H9 (cell line): ENCODE measurements at places on chromosomes 6 and 20. TPM values are rescaled to one million over a fixed set of nuclear protein-coding genes. Genes with fewer than 3 reads are reported as not detected.

Gene TPBG
- total RNA-seq = 19.0 and 20.8 TPM in 2 replicates

DNA sequence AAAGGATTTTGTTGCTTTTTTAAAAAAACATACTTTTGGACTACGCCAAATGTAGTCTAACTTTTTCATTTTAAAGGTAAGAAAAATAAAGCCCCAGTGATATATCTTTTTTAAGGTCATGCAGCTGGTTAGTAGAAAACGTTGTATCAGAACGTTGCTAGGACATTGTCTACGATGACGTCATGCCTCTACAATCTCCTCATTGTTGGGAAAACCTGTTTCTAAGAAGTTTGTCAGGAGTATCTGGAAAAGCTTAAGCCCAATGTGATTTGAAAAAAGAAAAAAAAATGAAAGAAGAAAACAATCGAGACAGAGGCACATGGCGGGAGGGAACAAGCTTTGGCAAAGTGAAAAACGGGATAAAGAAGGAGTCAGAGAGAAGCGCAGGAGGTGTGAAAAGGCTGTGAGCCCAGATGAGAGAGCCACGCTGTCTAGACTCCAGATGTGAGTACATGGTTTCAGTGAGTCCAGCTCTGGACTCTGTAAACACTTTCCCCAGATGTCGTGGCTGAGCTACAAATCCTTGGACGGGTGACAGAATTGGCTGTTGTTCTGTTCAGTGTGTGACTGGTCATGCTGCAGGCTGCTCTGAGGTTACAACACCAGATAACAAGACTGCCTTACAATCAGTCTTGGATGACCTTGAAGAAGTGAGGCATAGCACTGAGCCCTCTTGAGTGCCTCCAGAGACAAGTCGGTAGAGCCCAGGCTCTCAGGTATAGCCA, 656.7 kb upstream of the ID4 start:
- H3K27ac ChIP-seq = no peak overlapping the region
- no peak for DNase-seq
- no peak overlapping the region for H3K4me3 ChIP-seq

DNA sequence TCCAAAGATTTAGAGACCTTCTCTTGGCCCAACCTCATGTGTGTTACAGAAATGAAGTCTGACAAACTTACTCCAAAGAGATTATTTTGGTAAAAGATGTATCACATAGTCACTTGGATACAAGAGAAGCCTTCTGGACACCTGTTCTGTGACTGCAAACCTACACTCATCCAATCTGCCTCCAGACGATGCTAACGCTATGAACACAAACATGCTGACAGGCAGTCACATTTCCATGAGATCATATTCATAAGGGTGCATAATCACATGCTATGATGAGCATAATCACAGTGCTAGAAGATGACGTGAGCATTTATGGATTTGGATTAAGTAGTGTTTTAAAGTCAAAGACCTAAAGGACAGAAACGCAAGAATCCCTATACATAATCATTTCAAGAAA, 340.2 kb downstream of the HACE1 start:
- DNase-seq = no peak
- no peaks in the 10 kb centered on the region for H3K27me3 ChIP-seq
- H3K27ac ChIP-seq = no peak overlapping the region
- no peaks in the 10 kb centered on the region for H3K36me3 ChIP-seq

DNA sequence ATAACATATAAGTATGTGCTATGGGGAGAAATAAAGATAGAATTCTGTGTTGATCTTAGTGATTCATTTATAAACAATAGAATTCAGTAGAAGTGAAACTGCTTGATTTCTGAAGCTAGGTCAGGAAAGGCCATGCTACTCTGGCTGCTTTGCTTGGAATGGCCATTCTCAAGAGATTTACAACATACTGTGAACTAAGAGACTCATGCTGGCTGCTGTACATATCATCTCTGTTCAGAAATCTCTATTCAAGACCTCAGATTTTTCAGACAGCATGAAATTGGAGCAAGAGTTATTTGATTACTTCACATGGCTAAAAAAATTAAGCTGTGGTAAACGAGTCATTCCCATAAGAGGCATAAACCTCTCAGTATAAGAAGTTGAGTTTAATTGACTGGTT, 662.6 kb downstream of the BCKDHB start:
- no peaks in the 10 kb centered on the region for H3K27me3 ChIP-seq
- H3K4me3 ChIP-seq = no peak overlapping the region
- no peaks in the 10 kb centered on the region for H3K4me1 ChIP-seq
- no peak for DNase-seq
- H3K27ac ChIP-seq = no peak overlapping the region
- no peaks in the 10 kb centered on the region for H3K36me3 ChIP-seq

GRCh38 chr20:19113343-19113930, 99.0 kb upstream of the SLC24A3 start:
- peaks cover 4% of the 10 kb centered on the region; the same call in 1 of the 3 replicates for H3K36me3 ChIP-seq
- no peaks in the 10 kb centered on the region for H3K4me1 ChIP-seq
- DNase-seq = no peak
- H3K4me3 ChIP-seq = no peak overlapping the region

DNA sequence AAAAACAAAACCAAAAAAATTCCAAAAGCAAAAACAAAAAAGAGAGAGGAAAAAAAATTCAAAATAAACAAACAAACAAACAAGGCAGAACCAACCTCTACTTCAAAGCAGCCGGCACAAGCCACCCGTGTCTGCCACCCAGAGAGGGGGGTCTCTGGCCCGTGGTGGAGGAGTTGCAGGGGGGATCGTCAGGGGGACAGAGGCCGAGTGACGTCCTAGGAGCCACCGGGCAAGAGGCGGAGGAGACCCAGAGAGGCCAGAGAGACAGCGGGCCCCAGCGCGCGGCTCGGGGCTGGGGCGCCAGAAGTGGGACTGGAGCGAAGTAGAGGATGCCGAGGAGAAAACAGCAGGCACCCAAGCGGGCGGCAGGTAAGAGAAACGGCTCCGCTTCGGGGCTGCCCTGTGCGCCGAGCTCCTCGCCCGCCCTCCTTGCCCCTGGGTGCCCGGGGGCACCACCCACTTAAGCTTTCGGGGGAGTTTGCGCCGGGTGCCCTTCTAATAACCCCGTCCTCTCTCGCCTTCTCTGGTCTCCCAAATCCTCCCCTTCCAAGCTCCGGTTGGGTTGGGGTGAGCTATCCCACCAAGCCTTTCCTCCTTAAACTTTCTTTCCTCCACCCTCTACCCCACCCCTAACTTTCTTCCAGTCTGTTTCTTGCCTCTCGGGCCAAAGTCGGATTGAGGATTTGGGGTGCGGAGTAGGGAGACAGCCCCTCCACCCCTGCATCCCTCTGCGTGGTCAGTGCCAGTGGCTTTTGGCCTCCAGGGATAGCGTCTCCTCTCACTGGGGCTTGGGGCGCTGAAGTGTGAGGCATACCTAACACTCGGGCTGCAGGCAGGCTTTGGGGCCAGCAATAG, 1.0 kb downstream of the TSHZ2 start:
- peaks cover 3% of the 10 kb centered on the region; the same call in 1 of the 2 replicates for H3K27me3 ChIP-seq
- peak overlapping the region; percentile 98 for H3K4me3 ChIP-seq
- no peaks in the 10 kb centered on the region for H3K4me1 ChIP-seq
- peak; percentile 54 for DNase-seq

GRCh38 chr6:22892452-22892851, 323.1 kb downstream of the HDGFL1 start:
- peaks cover 3% of the 10 kb centered on the region for H3K4me1 ChIP-seq
- H3K36me3 ChIP-seq = no peaks in the 10 kb centered on the region
- no peak overlapping the region for H3K4me3 ChIP-seq
- DNase-seq = no peak
- no peaks in the 10 kb centered on the region for H3K27me3 ChIP-seq

Gene POPDC3
- total RNA-seq = 5.7 and 6.0 TPM in 2 replicates

DNA sequence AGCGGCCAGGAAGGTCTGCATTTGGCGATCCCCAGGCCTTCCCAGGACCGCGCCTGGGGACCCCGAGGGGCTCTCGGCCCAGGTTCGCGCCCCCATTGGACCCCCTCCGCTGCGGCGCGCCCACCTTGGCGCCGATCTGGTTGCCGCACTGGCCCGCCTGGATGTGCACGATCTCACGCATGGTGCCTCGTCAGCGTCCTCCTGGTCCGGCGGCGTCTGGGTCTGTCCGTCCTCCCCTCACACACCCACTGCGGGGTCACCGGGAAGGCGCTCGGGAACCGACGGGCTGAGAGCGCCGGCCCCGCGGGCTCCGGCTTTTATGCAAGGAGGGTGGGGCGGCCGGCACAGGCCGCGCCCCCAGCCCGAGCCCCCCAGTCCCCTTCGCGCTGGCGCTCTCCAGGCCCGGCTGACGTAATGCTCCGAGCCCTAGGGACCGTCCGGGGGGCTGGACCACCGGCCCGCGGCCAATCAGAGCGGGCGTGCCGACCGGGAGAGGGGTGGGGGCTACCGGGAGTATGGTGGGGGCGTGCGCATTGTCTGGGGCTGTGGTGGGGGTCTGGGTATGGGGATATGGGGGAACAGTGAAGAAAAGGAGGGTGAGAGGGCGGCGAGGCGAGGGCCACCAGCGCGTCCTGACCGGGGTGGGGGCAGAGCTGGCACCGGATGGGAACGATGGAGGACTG, at the start of gene TUBB2B:
Gene TUBB2B (minus strand): TSS at position 291 of the 683 bp plus-strand sequence. CDS start 110 bp downstream, at position 181.
- peaks cover 22% of the 10 kb centered on the region for H3K36me3 ChIP-seq
- H3K4me3 ChIP-seq = peak within 1 kb of the TSS; percentile 92
- no peak within 1 kb of the TSS for H3K27ac ChIP-seq
- DNase-seq = peak; percentile 94
- no peaks in the 10 kb centered on the region; the same call in 1 of the 2 replicates for H3K4me1 ChIP-seq

Gene MYB
- total RNA-seq = 5.8 and 6.7 TPM in 2 replicates

GRCh38 chr6:2763876-2764540, 1.2 kb upstream of the WRNIP1 start:
- no peaks in the 10 kb centered on the region for H3K27me3 ChIP-seq
- H3K4me3 ChIP-seq = peak overlapping the region; percentile 91
- no peak for DNase-seq
- peaks cover 3% of the 10 kb centered on the region for H3K36me3 ChIP-seq
- peaks cover 3% of the 10 kb centered on the region; the same call in 1 of the 2 replicates for H3K4me1 ChIP-seq

DNA sequence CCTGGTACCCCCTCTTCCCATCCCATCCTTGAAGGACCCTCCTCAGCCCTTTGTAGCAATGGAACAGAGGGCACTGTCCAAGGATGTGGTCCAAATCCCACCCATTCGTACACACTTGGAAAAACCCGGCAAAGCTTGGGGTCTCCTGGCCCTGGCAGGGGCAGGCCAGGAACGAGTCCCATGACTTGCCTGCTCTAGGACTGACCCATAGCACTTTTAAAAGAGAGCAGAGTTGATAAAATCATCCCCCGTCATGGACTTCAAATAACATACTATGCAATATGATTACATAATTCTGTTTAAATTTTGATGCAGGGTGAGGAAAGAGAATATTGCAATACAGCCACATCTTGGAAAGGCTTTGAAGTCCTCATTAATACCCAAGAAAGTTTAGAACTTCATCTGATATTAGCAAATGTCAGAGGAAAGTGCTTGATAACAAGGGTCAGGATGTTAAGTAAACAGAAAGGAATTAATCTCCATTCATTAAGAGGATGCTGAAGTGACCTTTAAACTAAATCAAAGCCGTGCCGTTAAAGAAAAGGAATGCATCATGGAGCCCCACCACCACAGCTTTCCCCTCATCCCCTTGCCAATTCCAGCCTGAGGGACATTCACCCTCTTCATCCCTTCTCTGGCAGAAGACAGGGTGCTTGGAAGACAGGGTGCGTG, 60.7 kb upstream of the NXT1 start:
- no peaks in the 10 kb centered on the region for H3K4me1 ChIP-seq
- H3K4me3 ChIP-seq = no peak overlapping the region

Gene HSPA1A
- 51.2 and 51.7 TPM in 2 replicates for total RNA-seq

DNA sequence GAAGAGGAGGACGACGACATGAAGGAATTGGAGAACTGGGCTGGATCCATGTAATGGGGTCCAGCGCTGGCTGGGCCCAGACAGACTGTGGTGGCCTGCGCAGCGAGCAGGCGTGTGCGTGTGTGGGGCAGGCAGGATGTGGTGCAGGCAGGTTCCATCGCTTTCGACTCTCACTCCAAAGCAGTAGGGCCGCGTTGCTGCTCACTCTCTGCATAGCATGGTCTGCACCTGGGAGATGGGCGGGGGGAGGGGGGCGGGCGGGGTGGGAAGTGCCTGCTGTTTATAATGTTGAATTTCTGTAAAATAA, 42.3 kb downstream of the CHMP4B start:
- H3K27me3 ChIP-seq = no peaks in the 10 kb centered on the region
- H3K4me3 ChIP-seq = no peak overlapping the region
- no peak overlapping the region for H3K27ac ChIP-seq
- peaks cover 18% of the 10 kb centered on the region for H3K36me3 ChIP-seq

Gene GJE1
- total RNA-seq = not detected in 2 replicates

GRCh38 chr20:34636648-34637047, 40.2 kb downstream of the PIGU start:
- H3K4me3 ChIP-seq = no peak overlapping the region
- H3K36me3 ChIP-seq = peaks cover 54% of the 10 kb centered on the region
- H3K4me1 ChIP-seq = no peaks in the 10 kb centered on the region
- no peak for DNase-seq
- H3K27me3 ChIP-seq = no peaks in the 10 kb centered on the region

GRCh38 chr20:45305262-45305661, 1.4 kb upstream of the RBPJL start:
- peak; percentile 46 for DNase-seq
- H3K27ac ChIP-seq = no peak overlapping the region
- H3K36me3 ChIP-seq = no peaks in the 10 kb centered on the region
- no peak overlapping the region for H3K4me3 ChIP-seq

DNA sequence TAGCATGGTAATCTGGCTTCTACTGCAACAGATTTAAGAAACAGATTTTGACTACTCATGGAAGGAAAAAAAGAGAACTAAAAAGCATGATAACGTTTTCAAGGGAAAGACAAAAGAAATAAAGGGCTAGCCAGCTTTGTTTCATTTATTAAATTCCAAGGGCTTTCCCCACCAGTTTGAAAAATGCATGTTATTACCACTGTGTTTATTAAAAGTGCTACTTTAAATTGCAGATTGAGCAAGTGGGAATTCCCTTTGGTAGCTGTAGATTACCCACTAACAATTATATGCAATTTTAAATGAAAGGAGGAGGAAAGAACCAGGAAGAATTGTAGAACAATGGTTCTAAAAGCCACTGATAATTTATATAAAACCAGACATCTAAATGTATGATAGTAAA, 40.6 kb upstream of the NHSL1 start:
- no peaks in the 10 kb centered on the region for H3K36me3 ChIP-seq
- DNase-seq = no peak
- no peak overlapping the region for H3K27ac ChIP-seq
- H3K4me3 ChIP-seq = no peak overlapping the region
- peaks cover 5% of the 10 kb centered on the region; the same call in 1 of the 2 replicates for H3K4me1 ChIP-seq
- H3K27me3 ChIP-seq = no peaks in the 10 kb centered on the region

DNA sequence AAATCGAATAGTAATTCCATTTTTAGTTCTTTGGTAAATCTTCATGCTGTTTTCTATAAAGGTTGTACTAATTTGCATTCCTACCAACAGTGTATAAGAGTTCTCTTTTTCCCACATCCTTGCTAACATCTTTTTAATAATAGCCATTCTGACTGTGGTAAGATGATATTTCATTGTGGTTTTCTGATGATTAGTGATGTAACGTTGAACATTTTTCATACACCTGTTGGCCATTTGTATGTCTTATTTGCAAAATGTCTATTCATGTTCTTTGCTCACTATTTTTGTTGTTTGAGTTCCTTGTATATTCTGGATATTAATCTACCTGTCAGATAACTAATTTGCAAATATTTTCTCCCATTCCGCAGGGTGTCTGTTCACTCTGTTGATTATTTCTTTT, 64.5 kb downstream of the LIN28B start:
- H3K4me3 ChIP-seq = no peak overlapping the region
- H3K27ac ChIP-seq = no peak overlapping the region
- H3K27me3 ChIP-seq = no peaks in the 10 kb centered on the region
- peaks cover 2% of the 10 kb centered on the region; the same call in 1 of the 3 replicates for H3K36me3 ChIP-seq
- DNase-seq = no peak
- peaks cover 4% of the 10 kb centered on the region; the same call in 1 of the 2 replicates for H3K4me1 ChIP-seq
